ENCODE measurements at places on chromosomes 5 and 9.

GRCh38 chr9:21340735-21341134, 5.5 kb upstream of the KLHL9 start:
- no peak for DNase-seq

DNA sequence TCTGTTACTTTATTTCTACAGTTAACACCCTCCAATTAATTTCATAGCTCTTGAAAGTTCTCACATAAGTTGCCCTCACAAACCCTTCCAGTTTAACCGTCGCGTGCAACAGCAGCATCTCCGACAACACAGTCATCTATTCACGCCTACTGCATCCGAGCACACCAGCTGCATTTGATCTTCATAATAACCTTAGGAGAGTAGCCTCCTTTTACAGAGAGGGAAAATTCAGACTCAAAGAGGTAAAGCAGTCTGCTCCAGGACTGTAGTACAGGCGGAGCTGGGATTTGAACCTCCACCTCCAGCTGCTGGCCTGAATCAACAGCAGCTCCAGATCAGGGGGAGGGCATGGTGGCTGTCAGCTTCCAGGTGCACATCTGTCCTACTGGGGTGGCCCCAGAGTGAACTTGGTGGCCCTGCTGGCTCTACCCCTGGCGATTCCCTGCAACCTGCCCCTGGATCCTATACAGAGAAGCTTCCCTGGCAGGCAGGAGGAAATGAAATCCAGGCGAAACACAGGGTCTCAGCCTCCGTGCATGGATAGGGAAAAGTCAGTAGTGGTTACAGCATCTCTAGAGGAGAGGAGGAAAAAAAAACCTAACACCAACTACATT, 71.6 kb upstream of the UNC5A start:
- DNase-seq = no peak

- no peak for DNase-seq
These were observed 28.1 kb downstream of the IL7R start for GRCh38 chr5:35884773-35885172.

GRCh38 chr9:22026696-22027095, 17.6 kb upstream of the CDKN2B start:
- no peak for DNase-seq

- no peak for DNase-seq
These were observed 26.0 kb downstream of the GPBP1 start for GRCh38 chr5:57199866-57200265.

DNA sequence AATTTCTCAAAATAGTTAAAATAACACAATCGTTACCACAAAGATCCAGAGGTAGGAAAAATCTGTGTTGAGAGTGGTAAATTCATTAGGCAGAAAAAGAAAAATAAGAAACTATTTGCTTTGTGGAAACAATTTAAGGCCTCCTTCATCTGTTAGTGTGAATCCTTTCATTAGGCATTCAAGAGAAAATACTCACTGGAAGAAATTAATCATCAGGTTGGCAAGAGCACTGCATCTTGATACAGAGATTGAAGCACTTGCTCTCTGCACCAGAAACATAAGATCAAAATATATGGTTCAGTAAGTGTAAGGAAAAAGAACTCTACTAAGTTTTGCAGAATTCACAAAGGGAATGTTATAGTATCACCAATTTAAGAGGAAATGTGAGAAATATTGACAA, 44.4 kb downstream of the TTC39B start:
- DNase-seq = no peak

- DNase-seq = no peak
These were observed 46.8 kb upstream of the ELL2 start for GRCh38 chr5:96008487-96008886.

DNA sequence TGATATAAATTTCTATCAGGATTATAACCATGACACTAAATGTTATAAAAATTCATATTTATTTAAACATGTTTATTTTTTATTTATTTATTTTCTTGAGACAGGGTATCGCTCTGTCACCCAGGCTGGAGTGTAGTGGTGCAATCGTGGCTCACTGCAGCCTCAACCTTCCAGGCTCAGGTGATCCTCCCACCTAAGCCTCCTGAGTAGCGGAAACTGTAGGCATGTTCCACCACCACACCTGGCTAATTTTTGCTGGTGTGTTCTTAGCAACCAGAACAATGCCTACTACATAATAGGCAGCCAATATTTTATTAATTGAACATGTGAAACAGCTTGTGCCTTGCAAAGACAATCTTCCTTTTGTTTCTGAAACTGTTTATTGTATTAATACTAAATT, 6.5 kb upstream of the PTBP3 start:
- DNase-seq = no peak

GRCh38 chr9:133990366-133991213, 1.5 kb downstream of the VAV2 start:
- peak; percentile 71 for DNase-seq
